ENCODE measurements at places on chromosomes 4 and X.

- DNase-seq = no peak
These were observed 665.5 kb downstream of the TLL1 start for GRCh38 chr4:166538491-166539005.

DNA sequence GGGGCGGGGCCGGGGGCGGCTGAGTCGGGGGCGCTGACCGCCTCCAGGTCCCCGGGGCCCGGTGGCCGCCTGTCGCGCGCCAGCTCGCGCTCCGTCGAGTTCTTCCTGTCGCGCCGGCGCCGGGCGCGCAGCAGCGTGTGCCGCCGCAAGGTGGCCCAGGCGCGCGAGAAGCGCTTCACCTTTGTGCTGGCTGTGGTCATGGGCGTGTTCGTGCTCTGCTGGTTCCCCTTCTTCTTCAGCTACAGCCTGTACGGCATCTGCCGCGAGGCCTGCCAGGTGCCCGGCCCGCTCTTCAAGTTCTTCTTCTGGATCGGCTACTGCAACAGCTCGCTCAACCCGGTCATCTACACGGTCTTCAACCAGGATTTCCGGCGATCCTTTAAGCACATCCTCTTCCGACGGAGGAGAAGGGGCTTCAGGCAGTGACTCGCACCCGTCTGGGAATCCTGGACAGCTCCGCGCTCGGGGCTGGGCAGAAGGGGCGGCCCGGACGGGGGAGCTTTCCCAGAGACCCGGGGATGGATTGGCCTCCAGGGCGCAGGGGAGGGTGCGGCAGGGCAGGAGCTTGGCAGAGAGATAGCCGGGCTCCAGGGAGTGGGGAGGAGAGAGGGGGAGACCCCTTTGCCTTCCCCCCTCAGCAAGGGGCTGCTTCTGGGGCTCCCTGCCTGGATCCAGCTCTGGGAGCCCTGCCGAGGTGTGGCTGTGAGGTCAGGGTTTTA is 1.5 kb downstream of the ADRA2C start:
- no peak for DNase-seq

DNA sequence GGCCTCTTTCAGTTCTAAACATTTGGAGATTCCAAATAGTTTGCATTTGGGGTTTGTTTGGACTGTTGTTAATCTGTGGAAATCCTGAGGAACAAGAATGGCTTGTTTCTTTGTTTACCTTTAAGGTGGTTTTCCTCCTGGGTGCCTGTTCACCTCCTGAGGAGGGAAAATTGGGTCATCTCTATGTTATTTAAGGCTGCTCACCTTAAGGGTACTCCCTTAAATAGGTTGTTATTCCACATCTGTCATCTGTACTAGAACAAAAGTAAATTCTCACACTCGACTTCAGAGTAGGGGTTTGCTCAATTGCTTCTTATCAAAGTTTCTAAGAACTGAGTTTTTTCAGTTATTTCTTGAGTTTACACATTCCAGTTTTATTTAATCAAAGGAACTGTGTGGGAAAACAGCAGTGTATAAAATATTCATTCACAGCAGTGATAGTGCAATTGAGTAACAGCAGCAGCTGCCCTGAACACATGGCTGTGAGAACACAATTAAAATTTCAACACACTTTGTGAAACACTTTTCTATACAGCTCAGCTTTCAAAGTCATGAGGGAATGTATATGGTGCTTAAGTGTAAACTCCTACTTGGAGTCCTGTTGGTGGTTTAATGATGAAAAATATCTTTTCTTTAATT is 238.5 kb upstream of the PGRMC2 start:
- DNase-seq = no peak

- DNase-seq = no peak
These were observed 1042.5 kb upstream of the PABPC4L start for GRCh38 chr4:135244056-135244455.

GRCh38 chr4:152278505-152279233 is 257.2 kb downstream of the FBXW7 start:
- no peak for DNase-seq

DNA sequence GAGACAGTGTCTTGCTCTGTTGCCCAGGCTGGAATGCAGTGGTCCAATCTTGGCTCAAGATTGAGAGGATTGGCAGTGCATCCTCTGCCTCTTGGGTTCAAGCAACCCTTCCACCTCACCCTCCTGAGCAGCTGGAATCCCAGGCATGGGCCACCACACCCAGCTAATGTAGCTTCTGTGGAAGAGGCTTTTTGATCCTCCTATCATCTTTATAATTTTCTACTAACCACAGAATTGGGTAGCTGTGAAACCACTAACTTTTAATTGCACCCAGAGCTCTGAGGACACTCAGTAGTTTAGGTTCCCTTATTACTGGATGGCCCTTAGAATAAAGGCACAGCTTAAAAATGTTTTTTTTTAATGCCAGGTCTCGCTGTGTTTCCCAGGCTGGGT is 8.9 kb upstream of the AGA start:
- DNase-seq = no peak

DNA sequence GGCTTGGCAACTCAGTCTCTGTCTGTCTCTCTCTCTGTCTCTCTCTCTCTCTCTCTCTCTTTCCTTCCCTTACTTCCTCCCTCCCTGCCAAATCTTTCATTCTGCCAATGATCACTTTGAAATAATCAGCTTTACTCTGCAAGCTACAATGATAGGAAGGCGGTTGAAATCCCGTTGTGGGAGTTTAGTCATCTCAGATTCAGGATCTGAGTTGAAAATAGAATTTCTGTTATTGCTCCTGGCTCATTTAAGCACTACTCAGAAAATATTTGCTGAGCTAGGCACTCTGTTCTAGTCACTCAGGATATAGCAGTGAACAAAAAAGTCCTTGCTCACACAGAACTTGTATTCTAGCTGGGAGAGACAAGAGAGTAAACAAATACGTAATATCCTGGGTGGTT is 56.3 kb upstream of the DCTD start:
- DNase-seq = no peak

DNA sequence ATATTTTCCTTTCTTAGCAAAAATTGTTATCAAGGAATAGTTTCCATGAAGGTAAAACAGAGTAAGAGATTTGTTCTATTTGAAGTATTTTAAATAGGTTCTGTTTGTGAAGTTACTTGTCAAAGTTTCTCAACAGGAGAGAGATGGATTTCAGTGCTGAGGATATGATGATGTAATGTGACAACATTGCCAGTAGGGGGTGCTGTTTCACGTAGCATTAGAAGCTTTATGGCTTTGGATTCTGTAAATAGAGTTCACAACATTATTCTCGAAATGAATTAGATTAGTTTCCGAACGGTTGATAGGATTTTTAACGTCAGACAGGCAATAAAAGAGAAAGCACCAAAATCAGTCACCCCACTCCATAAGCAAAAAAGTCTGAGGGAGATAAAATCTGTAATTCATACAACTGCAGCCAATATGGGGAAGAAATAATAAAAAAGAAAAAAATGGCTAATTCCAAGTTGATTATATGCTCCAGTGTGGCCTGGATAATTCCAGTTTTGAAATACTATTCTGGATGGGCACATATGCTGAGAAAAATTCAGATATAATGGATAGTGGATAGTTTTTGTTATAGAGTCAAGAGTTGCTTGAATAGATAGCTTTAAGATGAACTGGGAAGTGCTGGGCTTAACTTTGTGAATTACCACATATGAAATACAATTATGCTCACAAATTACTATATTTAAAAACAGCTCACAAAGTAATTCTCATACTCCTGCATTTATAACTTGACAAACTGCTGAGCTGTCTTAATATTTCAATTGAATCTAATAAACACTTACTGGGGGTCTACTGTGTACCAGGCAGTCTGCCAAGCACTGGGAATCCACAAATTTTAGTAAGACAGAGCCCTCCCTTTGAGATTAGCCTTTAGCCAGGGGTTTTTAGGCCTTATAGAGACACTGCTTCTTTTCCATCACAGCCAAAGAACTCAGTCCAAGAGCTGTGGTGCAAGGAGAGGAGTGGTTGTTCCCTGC is 109.1 kb downstream of the GPAT3 start:
- DNase-seq = no peak

- DNase-seq = no peak
These were observed 71.8 kb downstream of the RTL9 start for GRCh38 chrX:110430293-110431076.

- DNase-seq = no peak
These were observed 62.6 kb downstream of the KIF4A start for GRCh38 chrX:70352496-70352895.

GRCh38 chrX:69163936-69164741 is 1.1 kb downstream of the PJA1 start:
- peak; percentile 32 for DNase-seq

DNA sequence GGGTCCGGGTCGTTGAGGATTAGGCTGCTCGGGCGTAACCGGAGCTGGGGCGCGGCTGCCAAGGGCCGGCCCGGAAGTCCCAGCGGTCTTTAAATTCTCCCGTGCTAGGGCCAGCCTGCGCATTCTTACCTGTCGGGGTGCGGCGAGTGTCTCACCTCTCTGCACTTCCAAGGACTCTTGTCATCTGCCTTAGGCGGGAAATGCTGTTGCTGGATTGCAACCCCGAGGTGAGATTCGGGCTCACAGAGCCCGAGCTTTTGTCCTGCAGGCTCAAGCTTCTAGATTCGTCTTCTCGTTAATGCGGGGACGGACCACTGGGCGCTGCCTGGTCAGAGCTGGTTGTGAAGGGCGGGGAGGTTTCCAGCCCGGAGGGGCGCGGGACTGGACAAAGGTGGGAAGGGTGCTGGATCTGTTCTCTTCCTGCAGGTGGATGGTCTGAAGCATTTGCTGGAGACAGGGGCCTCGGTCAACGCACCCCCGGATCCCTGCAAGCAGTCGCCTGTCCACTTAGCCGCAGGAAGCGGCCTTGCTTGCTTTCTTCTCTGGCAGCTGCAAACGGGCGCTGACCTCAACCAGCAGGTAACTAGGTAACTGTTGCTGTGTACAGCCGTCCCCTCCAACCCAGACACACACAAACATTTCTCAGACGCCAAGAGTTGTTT is at the start of gene ANKRD37:
Gene ANKRD37 (plus strand): TSS at position 118 of the 662 bp plus-strand sequence. CDS start 83 bp downstream, at position 201.
- no peak for DNase-seq

Data from activated T-helper 1 cell treated with Interleukin-2 at 50 U/mL for 16 hours (primary cell).